ENCODE measurements at places on chromosomes 12 and 14.

GRCh38 chr12:113059071-113059595, 2.6 kb downstream of the DTX1 start:
- no peak for DNase-seq

DNA sequence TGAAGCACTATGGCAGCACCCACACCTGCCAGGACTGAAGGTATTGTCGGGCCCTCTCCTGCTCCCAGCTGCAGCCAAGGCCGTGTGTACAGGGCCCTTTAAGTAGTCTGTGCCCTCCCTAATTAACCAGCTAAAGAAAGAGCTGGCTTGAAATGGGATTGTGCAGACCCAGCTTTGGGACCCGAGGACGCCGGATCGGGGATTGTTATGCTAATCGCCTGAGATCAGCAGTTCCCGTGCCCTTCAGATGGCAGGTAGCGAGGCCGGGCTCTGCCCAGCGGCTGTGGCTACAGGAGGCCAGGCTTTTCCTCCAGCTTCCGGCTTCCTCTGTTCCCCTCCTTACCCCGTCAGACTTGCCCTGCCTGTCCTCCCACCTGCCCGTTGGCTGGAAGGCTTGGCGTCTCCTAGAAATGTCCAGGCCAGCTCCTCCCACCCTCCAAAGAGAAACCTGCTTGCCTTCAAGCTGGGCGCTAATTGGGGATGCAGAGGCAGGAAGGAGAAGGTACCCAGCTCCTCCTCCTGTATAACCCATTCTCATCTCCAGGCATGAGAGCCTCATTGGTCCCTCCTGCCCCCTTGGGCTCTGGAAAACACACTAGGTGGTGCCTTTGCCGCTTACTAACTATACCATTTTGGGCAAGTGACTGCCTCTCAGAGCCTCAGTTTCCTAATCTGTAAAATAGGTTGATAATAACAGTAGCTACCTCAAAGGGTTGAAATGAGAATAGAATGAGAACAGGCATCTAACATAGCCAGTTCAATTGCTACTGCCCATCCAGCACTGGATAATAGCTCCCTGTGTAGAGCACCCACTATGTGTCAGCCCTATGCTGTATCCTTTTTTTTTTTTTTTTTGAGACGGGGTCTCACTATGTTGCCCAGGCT, 25.8 kb upstream of the MSI1 start:
- peak; percentile 94 for DNase-seq

DNA sequence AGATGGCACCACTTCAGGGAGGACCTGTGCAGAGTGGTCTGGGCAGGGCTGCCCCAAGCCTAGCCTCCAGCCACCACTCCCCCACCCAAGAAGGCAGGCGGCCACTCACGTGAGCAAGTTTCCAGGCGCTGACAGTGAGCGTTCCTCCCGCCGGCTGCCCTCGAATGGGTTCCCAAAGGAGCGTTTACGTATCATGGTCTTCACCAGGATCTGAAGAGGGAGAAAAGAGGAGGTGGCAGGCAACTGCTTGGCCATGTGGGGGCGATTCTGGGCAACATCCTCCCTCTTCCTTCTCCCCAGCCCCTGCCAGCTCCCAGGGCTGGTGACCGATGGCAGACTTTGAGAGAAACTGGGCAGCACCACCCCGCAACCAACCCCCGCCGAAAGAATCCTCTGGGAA, 35.1 kb downstream of the P2RX4 start:
- no peak for DNase-seq

GRCh38 chr14:89351516-89352404, 65.3 kb downstream of the FOXN3 start:
- DNase-seq: no peak

GRCh38 chr12:39931231-39931630, 174.7 kb downstream of the SLC2A13 start:
- DNase-seq: no peak

GRCh38 chr12:69022674-69023073, 89.7 kb upstream of the CPM start:
- DNase-seq: no peak

- no peak for DNase-seq
These were observed 97.4 kb downstream of the TSPAN8 start for GRCh38 chr12:71060426-71060825.

- no peak for DNase-seq
These were observed 178.9 kb upstream of the DYRK2 start for GRCh38 chr12:67469666-67470065.

GRCh38 chr12:71009430-71010142, 89.0 kb upstream of the PTPRR start:
- DNase-seq: no peak

GRCh38 chr14:99467336-99468078, 13.2 kb downstream of the SETD3 start:
- no peak for DNase-seq

DNA sequence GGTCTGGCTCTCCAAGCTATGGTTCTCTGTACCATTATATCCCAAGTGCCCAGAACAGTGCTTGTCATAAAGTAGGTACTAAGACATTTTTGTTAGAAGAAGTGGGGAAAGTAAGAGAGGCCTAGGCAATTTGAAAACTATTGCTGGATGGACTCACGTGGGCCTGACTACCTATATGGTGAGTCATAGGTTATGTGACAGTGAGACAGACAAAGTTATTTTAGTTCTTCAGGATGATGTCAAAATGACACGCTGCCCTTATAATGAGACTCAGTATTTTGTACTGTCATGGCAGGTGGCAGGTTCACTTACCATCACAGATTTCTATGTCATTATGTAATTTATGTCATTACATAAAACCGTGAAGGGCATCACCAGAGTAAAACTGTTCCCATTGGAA, 53.1 kb downstream of the PARP11 start:
- no peak for DNase-seq

DNA sequence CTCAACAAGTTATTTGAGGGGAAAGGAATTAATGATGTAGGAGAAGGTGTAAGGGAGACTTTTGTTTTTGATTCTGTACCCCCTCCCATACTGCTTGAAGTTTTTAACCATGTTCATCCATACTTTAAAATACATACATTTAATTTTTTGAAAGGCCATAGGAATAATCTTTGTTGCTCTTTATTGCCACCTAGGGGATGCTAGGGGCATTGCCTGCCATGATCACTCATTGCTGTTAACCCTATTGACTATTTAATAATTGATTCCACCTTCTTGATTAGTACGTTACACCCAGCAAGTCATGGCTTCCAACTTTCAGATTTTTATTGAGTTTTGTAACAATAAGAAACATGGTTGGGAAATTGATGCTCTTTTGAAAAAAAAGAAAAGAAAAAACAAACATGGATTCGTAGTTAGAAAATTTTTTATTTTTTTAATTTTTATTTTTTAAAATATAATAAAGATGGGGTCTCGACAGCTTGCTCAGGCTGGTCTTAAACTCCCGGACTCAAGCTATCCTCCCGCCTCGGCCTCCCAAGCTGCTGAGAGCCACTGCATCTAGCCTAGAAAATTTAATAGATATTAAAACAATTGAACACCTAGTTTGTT, 8.5 kb upstream of the PRKAB1 start:
- DNase-seq: no peak

GRCh38 chr14:25004389-25004809, 45.5 kb downstream of the STXBP6 start:
- DNase-seq: no peak

DNA sequence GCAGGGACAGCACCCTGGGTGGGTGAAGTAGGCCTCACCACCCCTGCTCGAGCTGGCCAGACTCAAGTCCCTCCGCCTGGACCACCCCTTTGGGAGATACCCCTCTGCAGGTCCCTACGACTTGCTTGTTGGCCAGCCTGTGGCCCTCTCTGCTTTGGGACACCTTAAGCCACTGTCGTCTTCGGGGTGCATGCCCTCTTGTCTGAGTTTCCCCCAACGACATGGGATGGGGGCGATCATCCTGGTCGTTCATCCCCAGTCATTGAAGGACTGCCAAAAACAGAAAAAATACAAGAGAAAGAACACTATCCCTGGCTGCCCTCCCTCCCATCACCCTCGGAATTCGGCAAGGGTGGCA, 151.1 kb downstream of the DPF3 start:
- no peak for DNase-seq

GRCh38 chr12:107399046-107399445, 286.6 kb upstream of the PWP1 start:
- DNase-seq: no peak

- DNase-seq: no peak
These were observed 179.4 kb downstream of the PHLDA1 start for GRCh38 chr12:75852143-75852542.

DNA sequence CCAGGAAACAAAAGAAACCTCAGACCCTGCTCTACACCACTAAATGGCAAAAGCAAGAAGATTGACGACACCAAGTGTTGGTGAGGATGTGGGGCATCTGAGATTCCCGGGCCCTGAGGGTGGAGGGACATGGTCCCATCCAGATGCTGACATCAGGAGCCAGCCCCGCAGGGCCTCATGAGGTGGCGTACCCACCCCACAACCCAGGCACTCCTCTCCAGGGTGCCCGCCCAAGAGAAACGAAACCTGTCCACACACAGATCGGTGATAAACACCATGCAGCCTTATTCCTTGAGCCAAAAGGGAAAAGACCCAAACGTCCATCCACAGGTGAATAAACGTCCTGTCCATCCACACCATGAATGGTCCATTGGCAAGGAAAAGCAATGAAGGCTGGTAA, 54.8 kb upstream of the C14orf180 start:
- no peak for DNase-seq

GRCh38 chr14:89540830-89541470, 123.9 kb upstream of the FOXN3 start:
- DNase-seq: no peak

- DNase-seq: no peak
These were observed 79.9 kb downstream of the LLPH start for GRCh38 chr12:66050610-66051009.

GRCh38 chr14:58414845-58415244, 12.5 kb downstream of the TIMM9 start:
- no peak for DNase-seq

DNA sequence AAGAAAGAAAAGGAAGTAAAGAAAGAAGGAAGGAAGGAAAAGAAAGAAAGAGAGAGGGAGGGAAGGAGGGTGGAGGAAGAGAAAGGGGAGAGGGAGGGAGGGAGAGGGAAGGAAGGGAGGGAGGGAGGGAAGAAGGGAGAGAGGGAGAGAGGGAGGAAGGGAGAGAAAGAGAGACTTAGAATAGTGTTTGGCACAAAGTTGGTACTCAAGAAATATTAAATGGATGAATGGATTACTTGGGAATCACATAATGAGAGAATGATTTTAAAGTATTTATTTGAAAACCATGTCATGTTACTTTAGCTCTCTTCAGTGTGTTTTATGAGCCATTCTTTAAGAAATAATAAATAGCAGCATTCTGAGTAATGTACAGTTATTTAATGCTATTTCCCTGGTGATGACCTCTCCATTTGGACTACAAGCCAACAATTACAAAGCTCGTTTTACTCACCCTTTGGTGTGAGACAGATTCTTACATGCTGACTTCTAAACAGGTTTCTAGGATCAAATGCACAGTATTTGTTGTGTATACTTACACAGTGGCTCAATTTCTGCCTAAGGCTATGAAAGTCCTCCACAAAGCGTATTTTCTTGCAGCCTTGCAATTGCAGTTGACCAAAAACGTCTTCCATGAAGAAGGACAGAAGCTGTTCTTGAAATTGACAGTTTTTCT, 861 bp downstream of the IL26 start:
- DNase-seq: no peak

GRCh38 chr14:50978529-50978871, 34.2 kb upstream of the PYGL start:
- no peak for DNase-seq

- DNase-seq: peak; percentile 82
These were observed 55.4 kb upstream of the MED13L start for GRCh38 chr12:116332705-116333380.

- peak; percentile 71 for DNase-seq
These were observed 127.7 kb upstream of the MAX start for GRCh38 chr14:65229748-65230728.

DNA sequence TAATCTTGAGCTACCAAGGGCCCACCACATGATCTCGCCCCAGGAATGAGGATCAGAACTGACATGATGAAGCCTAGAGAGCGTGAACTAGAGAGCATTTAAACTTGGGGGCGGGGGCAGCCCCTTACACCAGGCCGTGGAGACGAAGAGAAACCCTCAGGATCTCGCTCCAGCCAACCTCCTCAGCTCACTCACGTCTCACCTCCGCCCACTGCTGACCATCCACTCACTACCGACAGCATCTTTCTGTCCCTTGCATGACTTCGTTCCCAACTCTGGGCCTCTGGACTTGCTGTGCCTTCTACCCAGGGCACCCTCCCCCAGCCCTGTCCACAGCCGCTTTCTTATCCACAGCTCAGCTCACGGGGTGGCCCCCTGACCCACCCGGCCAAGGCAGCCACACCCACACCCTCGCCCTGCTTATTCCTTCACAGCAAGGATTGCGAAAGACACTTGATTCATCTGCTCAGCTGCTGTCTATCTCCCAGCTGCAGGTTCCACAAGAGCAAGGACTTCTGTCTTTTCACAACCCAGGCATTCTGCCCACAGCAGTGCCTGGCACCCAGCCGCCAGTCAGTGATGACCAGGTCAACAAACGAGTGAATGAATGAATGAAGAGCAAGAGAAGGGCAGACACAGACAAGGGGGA, 6.4 kb downstream of the STX2 start:
- peak; percentile 37 for DNase-seq

- no peak for DNase-seq
These were observed 101.7 kb upstream of the CLEC14A start for GRCh38 chr14:38357557-38357956.

DNA sequence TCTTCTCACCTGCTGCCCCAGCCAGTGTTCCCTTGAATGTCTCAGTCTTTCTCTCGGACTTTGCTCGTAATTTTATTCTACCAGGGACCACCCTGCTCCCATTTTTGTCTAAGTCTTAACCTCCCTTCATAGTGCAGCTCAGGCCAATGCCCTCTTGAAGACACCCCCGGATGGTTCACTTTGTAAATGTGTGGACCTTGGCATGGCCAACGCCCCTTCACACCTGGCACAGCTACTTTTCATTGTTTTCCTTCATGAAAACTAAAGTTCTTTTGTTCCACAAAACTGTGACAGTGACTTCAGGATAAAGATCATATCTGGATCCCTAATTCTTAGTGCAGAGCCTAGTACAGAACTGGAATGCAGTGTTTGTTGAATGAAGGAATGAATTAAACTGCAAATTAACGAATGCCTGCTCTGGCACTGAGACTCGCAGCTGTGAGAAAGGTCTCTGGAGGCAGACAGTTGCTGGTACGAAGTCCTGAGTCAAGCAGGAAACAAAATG, 3.5 kb upstream of the RNASE4 start:
- no peak for DNase-seq

GRCh38 chr14:104724981-104725771, 1.1 kb downstream of the ADSS1 start:
- DNase-seq: no peak

DNA sequence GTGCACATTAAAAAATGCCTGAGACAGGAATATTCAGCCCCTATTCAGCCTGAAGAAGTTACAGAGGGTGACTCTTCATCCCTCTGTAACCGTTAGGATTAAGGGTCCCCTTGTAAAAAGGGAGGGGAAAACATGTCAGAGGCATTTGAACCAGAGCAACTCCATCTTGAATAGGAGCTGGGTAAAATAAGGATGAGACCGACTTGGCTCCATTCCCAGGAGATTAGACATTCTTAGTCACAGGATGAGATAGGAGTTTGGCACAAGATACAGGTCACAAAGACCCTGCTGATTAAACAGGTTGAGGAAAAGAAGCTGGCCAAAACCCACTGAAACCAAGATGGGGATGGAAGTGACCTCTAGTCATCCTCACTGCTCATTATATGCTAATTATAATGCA, 19.9 kb upstream of the MDM1 start:
- DNase-seq: no peak
